ENCODE measurements at places on chromosomes 7 and 10. TPM values are rescaled to one million over a fixed set of nuclear protein-coding genes. Genes with fewer than 3 reads are reported as not detected.

- H3K4me3 ChIP-seq, result no peak overlapping the region
- H3K27me3 ChIP-seq, result no peaks in the 10 kb centered on the region
- DNase-seq, result peak; percentile 60
- H3K27ac ChIP-seq, result no peak overlapping the region
- no peaks in the 10 kb centered on the region for H3K36me3 ChIP-seq
These were observed 30.5 kb downstream of the JAKMIP3 start for GRCh38 chr10:132096223-132096622.

- no peaks in the 10 kb centered on the region for H3K27me3 ChIP-seq
- no peak for DNase-seq
- peaks cover 85% of the 10 kb centered on the region for H3K4me1 ChIP-seq
- H3K36me3 ChIP-seq, result no peaks in the 10 kb centered on the region
- H3K4me3 ChIP-seq, result peak overlapping the region; percentile 51
- H3K27ac ChIP-seq, result peak overlapping the region; percentile 98
These were observed 5.9 kb downstream of the STAM start for GRCh38 chr10:17649836-17650235.

DNA sequence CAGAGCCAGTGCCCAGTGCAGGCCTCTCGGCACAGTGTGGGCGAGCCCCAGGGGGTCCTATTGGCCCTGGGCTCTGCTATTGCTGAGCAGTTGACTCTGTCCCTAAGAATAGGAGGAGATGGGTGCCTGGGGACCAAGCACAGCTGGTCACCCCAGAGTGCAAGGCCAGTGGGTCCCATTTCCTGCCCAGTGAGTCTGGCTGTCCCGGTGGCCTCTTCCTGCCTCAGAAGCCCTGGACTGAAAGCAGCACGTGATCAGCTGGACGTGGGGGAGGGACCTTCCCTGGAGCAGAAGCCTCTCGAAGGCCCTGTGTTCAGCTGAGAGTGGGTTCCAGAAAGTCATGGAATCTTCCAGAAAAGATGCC lies 42.0 kb downstream of the PWWP2B start:
- peaks cover 12% of the 10 kb centered on the region for H3K27me3 ChIP-seq
- DNase-seq, result no peak
- H3K4me1 ChIP-seq, result peaks cover 10% of the 10 kb centered on the region
- no peaks in the 10 kb centered on the region for H3K36me3 ChIP-seq

DNA sequence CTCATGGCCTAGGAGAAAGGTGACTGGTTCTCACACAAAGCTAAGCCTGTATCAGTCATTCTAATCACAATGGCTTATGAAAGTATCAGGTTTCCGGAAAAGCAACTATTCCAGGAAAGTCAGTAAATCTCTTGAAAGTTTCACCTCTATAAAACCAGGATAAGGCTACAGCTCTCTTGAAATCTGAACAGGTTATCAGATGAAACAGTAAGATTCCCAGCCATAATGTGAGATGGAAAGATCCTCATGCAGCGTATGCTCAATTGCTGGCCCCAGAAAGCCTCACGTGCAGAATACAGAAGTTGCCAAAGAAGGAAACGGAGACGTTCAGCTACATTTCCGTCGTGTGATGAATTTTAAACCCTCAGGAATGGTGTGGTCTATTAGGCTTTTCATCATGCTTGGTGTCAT lies 90.0 kb downstream of the PFKFB3 start:
- H3K36me3 ChIP-seq, result no peaks in the 10 kb centered on the region
- no peak overlapping the region for H3K4me3 ChIP-seq
- no peak for DNase-seq
- H3K27me3 ChIP-seq, result no peaks in the 10 kb centered on the region
- peaks cover 23% of the 10 kb centered on the region for H3K4me1 ChIP-seq

DNA sequence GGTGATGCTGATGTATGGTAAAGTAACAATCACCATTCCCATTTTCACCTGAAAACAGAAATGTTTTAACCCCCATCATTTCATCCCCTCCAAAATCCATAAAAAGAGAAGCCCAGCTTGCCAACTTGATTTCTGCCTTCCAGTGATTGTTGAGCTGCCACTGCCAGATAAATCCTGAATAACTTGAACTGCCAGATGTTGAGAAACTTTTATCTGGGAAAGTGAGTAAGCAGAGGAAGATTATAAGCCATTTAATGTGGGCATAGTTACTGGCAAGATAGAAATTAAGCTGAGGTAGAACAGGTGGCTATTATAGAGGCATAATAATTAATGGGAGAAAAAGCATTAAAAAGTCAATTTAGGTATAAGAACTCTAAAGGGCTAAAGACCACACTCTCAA lies 534.1 kb downstream of the ANKRD7 start:
- H3K27ac ChIP-seq, result no peak overlapping the region
- H3K4me3 ChIP-seq, result no peak overlapping the region
- H3K36me3 ChIP-seq, result no peaks in the 10 kb centered on the region
- no peaks in the 10 kb centered on the region for H3K27me3 ChIP-seq

- DNase-seq, result no peak
- H3K27me3 ChIP-seq, result no peaks in the 10 kb centered on the region
- no peak overlapping the region for H3K4me3 ChIP-seq
These were observed 90.2 kb downstream of the TACC2 start for GRCh38 chr10:122078965-122079795.

DNA sequence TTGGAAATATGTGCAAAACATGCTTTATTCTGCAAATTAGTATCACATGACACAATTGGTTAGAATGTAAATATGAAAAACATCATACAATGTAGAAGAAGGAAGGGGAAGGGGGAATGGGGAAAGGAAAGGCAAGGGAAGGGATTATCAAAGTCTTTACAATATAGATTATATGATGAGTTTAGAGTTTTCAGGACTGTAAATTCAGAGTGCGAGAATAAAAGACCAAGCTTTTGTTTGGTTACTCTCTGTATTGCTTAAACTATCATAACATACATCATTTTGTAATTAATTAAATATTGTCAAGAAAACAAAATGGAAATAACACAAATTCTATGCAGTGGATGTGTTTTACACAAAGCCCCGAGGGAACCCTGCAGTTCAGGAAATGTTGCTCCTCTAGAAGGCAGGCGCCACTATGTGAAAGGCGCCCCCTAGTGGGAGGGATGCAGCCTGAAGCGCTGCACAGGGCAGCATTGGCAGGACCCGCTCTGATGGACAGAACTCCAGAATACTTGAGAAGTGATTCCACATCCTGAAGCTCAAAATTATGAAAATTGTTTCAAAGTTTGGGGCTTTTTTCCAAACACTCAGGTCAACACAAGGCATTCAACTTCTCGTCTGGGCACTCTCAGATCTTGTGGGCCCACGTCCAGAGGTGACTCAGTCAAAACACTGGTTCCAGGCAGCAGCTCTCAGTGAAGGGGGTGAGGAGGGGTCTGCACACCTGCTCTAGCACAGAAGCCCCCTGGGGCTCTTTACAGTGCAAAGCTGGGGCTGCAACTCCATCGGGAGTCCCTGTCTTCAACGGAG lies 31.6 kb upstream of the TMEM254 start:
- peak; percentile 41 for DNase-seq
- no peaks in the 10 kb centered on the region for H3K27me3 ChIP-seq
- H3K27ac ChIP-seq, result no peak overlapping the region
- peaks cover 9% of the 10 kb centered on the region for H3K4me1 ChIP-seq
- no peak overlapping the region for H3K4me3 ChIP-seq
- H3K36me3 ChIP-seq, result no peaks in the 10 kb centered on the region

DNA sequence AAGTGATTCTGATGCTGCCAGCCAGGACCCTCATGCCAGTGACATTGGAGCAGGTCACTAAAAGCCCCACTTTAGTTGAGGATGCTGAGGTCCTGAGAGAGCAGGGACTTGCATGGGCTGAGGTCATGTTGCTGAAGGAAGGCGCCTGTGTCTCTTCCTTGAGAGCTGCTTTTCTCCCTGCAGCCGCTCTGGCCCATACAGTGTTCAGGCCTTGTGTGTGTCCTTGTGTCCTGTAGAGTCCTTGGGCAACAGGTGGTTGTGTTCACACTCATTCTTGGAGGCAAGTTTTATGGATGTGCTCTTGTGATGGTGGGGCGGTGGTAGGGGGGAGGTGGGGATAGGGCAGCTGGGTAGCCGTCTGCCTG lies 33.3 kb downstream of the TSPAN14 start:
- no peak for DNase-seq
- H3K4me3 ChIP-seq, result no peak overlapping the region
- H3K36me3 ChIP-seq, result peaks cover 30% of the 10 kb centered on the region
- H3K27me3 ChIP-seq, result no peaks in the 10 kb centered on the region
- peaks cover 98% of the 10 kb centered on the region for H3K4me1 ChIP-seq

GRCh38 chr7:7766671-7767070 lies 48.3 kb upstream of the RPA3 start:
- H3K4me1 ChIP-seq, result peaks cover 10% of the 10 kb centered on the region
- H3K27me3 ChIP-seq, result no peaks in the 10 kb centered on the region
- no peak overlapping the region for H3K27ac ChIP-seq
- no peak overlapping the region for H3K4me3 ChIP-seq
- no peak for DNase-seq

DNA sequence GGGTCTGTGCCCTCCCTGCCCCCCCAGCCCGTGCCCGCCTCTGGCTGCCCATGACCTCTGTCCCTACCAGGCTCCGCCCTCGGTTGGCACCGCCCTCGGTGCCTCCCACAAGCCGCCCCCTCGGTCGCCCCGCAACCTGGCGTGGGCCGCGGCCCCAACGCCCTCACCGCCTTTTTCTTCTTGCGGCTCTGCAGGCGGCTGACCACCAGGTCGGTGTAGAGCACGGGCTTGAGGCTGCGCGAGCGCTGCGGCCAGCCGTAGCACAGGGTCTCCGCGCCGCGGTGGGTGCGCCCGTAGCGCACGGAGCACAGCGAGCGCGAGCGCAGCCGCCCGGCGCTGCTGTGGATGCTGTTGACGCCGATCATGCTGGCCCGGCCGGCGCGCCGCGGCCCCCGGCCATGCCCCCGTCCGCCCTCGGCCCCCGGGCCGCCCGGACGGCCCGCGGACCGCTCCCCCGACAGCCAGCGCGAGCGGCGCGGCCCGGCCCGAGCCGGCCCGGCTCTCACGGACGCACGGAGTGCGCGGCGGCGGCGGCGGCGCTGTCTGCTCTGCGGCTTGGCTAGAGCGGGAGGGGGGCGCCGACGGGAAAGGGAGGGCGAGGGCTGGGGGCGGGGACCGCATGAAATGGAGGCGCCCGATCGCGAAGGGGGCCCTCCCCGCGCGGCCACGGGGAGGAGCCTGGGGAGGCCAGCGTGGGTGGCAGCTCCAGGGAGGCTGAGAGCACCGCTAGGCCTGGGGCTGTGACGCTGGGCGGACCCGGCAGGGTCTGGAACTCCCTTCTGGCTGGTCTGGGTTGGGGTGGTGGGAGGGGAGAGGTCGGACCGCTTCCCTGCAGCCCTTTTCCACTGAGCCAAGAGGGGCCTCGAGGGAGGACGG lies 9.6 kb downstream of the PSD start:
- peak overlapping the region; percentile 42 for H3K4me3 ChIP-seq
- H3K36me3 ChIP-seq, result no peaks in the 10 kb centered on the region
- no peak for DNase-seq

GRCh38 chr7:49287653-49288052 lies 363.3 kb downstream of the CDC14C start:
- no peak overlapping the region for H3K27ac ChIP-seq
- no peak for DNase-seq
- peaks cover 6% of the 10 kb centered on the region for H3K4me1 ChIP-seq
- no peaks in the 10 kb centered on the region for H3K27me3 ChIP-seq
- no peaks in the 10 kb centered on the region for H3K36me3 ChIP-seq

GRCh38 chr7:43077732-43078391 lies 34.6 kb upstream of the HECW1 start:
- peaks cover 1% of the 10 kb centered on the region for H3K27me3 ChIP-seq
- no peaks in the 10 kb centered on the region for H3K4me1 ChIP-seq
- DNase-seq, result peak; percentile 6
- no peak overlapping the region for H3K27ac ChIP-seq
- H3K36me3 ChIP-seq, result no peaks in the 10 kb centered on the region

GRCh38 chr10:103626178-103626577 lies 132.7 kb downstream of the NEURL1 start:
- H3K4me3 ChIP-seq, result no peak overlapping the region
- H3K27ac ChIP-seq, result no peak overlapping the region
- H3K4me1 ChIP-seq, result no peaks in the 10 kb centered on the region
- H3K36me3 ChIP-seq, result peaks cover 88% of the 10 kb centered on the region
- H3K27me3 ChIP-seq, result no peaks in the 10 kb centered on the region

- no peaks in the 10 kb centered on the region for H3K36me3 ChIP-seq
- no peaks in the 10 kb centered on the region for H3K27me3 ChIP-seq
- H3K4me1 ChIP-seq, result no peaks in the 10 kb centered on the region
- DNase-seq, result no peak
- H3K27ac ChIP-seq, result no peak overlapping the region
These were observed 582.2 kb downstream of the SORCS1 start for GRCh38 chr10:106582291-106582690.

GRCh38 chr10:30680908-30681307 lies 51.4 kb upstream of the LYZL2 start:
- no peaks in the 10 kb centered on the region for H3K4me1 ChIP-seq
- H3K4me3 ChIP-seq, result no peak overlapping the region
- no peak overlapping the region for H3K27ac ChIP-seq
- no peaks in the 10 kb centered on the region for H3K27me3 ChIP-seq
- H3K36me3 ChIP-seq, result no peaks in the 10 kb centered on the region

Gene OPTN
- total RNA-seq, result 16.9 TPM

Gene PANK1
- 46.5 TPM for total RNA-seq

Gene RASA4B
- 0.48 TPM for total RNA-seq

Gene LIMK1
- total RNA-seq, result 8.9 TPM

All from HepG2 (cell line).